ENCODE measurements at places on chromosomes 1 and 21.
A peak's percentile ranks its signal among the peaks of the same experiment; 100 is the strongest.

GRCh38 chr1:20682571-20683236 lies 21.5 kb upstream of the DDOST start:
- no peak for DNase-seq

- no peak for DNase-seq
Observed at GRCh38 chr1:147781056-147781471, 20.7 kb upstream of the GJA5 start.

DNA sequence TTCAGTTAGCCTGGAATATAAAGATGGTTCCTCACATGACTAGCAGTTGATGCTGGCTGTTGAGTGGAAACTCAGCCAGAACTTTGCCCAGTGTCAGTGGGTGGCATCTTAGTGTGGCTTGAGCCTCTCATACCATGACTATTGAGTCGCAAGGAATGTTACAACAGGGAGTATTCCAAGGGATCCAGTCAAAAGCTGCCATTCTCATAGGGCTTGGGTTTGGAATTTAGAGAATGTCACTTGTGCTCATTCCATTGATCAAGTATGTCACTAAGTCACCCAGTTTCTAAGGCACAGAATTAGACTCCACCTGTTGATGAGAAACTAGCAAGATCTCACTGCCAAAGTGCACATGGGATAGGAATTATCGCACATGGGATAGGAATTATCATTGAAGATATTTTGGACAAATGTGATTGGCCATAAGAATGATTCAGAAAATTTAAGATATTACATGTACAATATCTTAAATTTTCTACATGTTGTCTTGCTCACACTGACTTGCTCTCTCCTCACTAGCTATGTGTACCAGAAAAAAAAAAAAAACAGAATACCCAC lies 1290.7 kb upstream of the ADGRL2 start:
- DNase-seq, result no peak

DNA sequence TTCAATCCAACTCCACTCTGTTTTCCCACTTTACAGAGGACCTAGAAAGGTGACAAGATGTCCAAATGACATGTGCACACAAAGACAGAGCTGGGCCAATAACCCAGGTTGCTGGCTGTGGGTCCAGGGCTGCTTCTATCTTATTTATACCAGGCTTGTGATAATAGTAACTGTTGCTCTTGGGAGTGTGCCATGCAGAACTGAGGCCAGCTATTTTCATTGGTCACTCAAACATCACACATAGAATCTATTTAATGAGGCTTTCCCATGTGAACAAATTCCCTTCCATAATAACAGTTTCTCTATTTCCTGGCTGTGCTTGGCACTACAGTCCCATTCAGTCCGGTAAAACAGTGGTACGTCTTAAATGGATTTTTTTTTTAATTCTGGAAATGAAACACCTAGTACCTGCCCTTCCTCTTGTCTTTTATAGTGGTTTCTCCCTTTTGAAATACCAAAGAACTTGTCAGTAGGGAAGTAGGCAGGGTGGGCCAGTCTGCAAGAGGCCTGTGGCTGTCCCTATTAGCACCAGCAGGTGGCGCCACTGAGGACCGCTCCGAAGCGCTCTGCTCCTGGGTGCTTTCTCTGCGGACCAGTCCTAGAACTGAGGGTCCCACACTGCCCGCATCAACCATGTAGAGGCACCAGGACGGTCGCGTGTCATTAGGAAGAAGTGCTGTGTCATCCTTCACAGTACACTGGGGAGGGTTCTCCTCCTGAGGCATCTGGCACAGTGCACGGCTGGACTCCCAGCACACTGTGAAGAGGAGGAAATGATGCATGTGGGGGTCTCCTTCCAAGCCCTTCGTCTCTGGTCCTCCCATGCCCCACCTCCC lies 52.1 kb downstream of the GPR161 start:
- peak; percentile 49 for DNase-seq

DNA sequence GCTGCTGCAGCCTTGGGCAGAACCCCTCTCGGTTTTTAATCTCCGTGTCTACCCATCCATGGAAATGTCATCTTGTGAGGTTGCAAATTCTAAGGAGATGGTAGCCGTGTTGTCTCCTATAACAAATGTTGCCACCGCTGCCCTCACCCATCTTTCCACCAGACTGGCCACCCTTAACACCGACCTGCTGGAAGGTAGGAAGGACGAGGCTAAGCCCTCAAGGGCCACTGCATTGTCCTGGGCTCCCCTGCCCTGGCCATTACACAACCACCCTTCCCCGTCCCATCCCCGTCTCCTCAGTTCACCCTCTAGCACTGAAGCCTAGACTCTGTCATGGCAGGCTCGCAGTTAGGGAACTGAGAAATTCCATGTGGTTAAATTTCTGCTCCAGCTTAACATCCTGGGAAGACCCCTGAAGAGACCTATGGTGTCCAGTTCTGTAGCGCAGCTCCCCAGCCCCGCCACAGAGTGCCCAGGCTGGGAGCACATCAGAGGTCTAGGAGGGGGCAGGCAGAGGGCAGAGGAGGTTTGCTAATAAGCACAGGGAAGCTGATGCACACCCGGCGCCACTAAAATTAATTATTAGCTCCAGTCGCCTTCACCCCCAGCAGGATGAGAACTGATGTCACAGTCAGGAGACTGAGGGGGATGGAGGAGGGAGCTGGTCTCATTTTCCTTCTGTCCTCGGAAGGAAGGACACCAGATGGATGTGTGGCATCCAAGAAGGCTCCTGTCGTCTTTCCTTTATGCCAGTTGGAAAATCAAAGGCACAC lies 38.3 kb downstream of the STUM start:
- no peak for DNase-seq

DNA sequence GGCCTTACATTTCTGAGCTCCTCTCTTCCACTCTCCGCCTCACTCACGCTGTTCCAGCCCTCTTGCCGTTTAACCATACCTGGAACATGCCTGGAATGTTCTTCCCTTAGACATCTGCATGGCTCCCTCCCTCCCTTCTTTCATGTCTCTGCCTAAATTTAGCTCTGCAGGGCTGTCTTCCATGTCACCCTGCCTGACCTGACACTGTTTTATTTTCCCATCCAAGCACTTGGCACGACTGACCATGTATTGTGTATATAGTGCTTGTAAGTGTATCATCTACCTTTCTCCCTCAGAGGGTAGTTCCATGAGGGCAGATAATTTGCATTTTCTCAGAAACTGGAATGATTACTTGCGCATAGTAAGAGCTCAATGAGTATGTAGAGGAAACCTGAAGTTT lies 47.3 kb downstream of the ST6GALNAC3 start:
- no peak for DNase-seq

DNA sequence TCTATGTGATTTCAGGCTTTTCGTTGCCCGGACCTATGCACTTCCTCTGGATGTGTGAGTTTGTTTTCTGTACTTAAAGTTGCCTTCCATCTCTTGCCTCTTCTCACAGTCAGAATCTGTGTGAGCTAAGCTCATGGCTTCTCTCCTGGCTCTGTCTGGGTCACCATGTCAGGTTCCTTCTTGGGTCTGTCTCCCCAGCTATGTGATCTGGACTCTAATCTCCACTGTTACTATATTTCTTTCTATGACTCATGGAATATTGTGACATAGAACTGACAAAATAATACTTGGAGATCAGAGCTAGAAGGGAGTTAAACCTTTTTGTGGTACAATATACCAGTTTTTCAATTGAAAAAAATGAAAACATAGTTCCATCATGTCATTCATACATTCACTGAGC lies 172.7 kb upstream of the FGGY start:
- no peak for DNase-seq

DNA sequence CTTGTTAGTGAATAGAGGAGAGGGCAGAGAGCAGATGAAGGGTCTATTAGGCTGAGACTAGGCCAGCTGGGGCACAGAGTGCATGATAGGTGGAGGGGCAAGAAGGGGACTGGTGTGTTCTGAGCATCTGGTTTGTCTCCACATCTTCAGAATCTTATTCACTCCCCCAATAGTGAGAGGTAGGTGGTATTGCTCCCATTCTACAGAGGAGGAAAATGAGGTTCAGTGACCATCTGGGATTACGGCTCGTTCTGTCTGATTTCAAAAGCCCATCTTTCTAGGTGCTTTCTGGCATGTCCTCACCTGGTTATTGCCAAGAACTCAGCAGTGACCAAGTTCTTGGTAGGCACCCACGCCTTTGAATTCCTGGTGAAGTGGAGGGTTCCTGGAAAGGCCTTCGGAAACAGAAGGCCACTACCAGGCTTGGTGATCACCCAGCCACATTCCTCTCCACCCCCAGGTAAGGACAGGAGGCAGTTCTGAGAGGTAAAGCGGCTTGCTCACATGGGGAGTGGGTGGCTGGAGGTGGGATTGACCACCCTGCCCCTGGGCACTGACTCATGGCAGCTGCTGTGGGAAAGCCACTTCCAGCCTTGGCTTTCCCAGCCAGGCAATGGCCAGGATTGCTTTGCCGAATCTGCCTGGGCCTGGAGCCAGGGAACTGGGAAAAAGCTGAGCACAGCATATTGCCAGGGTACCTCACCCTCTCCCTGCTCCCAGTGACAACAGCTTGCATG lies 18.8 kb upstream of the CITED4 start:
- no peak for DNase-seq
